ENCODE measurements at places on chromosomes 13 and 19.

DNA sequence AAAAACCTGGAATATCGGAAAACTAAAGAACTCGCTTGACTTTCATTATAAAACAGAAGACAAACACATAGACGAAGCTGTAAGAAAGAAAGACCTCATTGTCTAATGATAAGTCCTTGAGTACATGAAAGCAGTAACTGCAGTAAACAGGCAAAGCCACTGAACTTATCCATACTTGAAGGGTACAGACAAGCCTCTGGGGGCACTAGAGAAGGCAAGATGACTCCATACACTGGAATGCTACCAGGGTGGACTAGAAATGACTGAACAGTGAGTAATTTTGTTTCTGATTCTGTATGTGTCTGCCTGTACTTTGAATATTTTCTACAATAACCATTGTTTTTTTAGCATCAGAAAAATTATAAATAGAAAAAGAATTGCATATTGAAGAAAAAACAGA is 507.9 kb downstream of the UQCRFS1 start:
- DNase-seq, result no peak

DNA sequence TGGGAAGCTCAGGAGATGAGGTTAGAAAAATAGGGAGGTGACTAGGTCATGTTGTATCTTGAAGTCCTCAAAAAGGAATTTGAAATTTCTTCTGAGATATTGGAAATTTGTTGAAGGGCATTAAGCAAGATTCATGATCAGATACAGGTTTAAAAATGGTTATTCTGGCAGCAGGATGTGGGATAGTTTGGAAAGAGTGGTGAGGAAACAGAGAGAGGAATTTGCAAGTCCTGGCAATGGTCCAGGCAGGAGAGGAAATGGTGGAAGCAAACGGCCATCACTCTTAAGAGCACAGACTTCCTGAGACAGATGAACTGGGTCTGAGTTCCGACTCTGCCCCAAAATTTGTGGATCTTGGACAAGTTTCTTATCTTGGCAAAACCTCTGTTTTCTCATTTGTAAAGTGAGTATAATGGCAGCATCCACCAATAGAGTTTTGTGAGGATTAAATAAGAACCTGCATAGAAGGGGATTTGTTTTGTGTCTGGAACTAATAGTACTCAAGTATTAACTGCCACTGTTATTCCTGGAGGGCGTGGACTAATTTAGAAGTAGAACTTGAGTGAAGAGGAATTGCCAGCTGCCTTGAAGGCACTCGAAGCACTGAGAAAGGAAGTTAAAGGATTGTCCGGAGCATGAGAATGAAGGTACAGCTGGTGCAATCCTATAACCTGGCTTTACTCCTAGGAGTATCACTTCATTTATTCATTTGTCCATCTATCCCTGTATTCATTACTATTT is 99.6 kb downstream of the CCNA1 start:
- DNase-seq, result no peak

- DNase-seq, result no peak
Measured at GRCh38 chr19:5369962-5370367, 29.4 kb upstream of the PTPRS start.

- no peak for DNase-seq
Measured at GRCh38 chr19:5814123-5814851, 9.4 kb downstream of the NRTN start.

DNA sequence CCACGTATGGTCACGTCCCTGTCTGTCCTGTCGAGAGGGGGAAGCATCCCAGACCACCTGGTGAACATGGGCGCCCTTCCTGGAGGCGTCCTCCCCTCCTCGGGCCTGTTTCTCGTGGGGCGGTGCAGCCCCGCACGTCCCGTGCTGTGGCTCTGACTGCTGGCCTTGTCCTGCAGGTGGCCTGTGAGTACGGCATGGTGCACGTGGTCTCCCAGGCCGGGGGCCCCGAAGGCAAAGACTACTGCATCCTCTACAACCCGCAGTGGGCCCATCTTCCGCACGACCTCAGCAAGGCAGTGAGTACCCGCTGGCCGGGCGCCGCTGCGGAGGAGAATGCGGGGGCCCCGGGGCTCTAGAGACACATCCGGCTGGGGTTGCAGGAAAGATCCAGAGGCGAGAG is 5.9 kb downstream of the SPPL2B start:
- DNase-seq, result no peak

DNA sequence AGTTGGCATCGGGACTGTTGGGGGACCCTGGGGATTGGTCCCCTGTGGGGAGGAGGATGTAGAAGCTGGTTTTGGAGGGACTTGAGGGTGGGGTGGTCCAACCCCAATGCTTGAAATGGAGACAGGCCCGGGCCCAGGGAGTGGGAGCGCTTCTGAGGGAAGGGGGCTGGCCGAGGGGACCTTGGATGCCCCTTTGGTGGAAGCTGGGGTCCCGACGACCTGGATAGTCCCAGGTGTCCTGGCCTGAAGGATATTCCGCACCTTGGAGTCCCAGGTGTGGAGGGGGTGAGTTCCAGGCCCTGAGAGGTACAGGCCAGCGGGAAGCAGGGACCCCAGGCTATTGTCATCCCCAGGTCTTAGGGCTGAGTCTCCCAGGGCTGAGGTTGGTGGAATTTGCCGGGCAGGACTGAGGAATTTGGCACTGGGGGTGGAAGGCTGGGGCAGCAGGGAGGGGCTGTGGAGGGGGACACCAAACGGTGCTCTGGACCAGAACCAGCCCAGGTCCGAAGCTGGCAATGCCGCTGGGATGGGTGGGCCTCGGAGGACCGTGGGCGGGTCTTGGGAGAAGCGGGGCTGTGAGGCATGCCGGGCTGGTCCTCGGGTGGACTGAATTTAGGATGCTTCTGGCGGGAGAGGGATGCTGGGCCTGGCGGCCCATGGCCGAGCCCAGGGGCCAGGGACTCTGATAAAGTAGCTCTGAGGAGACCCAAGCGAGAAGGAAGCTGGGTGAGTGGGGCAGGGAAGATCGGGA is 1.8 kb downstream of the HDGFL2 start:
- DNase-seq, result no peak

GRCh38 chr19:33047422-33047821 is 17.3 kb downstream of the RHPN2 start:
- DNase-seq, result no peak

All from central memory CD8-positive, alpha-beta T cell (primary cell).